T-helper 9 cell (primary cell): ENCODE measurements at places on chromosomes 6 and 20.
A peak's percentile ranks its signal among the peaks of the same experiment; 100 is the strongest.

GRCh38 chr6:25893778-25894177, 19.7 kb upstream of the SLC17A3 start:
- DNase-seq, result no peak

GRCh38 chr6:159044899-159045727, at the start of gene TAGAP:
TSS of gene TAGAP (minus strand) at chr6:159044991. CDS start at chr6:159044146, 845 bp downstream.
- peak; percentile 75 for DNase-seq

DNA sequence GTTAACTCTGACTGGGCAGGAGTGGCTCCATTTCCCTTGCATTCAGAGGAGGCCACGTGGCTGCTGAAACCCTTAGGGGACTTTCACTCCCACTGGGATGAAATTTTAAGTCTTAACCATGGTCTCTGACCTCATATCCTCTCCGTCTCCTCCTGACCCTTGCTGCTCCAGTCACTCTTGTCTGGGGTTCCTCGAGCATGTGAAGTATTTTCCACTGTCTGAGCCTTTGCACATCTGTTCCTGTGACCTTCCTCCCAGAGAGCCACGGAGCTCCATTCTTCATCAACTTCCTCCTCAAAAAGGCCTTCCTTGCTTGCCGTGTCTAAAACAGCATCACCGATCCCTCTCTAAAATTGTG, 153.0 kb upstream of the UST start:
- DNase-seq, result no peak

- DNase-seq, result no peak
These were observed 343.4 kb downstream of the TBC1D32 start for GRCh38 chr6:120990866-120991265.

DNA sequence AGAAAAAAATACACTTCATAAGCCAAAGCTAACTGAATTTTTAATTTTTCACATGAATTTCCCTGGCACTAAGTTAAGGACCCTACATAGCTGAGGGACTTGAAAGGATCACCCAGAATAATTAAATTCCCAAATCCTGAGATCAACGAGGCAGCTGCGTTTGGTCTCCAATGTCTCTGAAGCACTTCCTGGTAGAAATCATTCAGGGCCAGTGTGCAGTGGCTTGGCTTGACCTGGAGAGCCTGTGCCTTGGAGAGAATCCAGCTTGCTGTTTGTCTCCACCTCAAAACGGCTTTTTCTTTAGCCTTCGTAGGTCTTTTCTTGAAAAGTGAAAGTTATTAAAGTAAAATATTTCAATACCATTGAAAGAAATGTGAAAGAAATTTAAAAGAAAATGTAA, 92.4 kb downstream of the SMOC2 start:
- DNase-seq, result no peak

DNA sequence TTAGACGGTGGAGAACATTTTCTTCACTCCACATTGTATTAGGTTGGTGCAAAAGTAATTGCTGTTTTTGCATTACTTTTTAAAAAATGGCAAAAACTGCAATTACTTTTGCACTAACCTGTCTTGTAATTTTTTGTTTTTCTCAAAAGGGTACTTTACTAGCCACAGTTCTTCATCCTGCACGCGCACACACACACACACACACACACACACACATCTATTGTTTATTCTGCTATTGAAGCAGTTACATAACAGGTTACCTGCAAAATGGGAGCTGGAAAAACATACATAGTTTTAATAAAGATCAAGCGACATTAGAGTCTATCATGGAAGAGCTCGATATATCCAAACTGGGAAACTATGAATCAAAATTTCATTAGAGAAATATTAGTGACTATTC, 235.2 kb downstream of the SIM1 start:
- no peak for DNase-seq

- no peak for DNase-seq
These were observed 127.0 kb downstream of the CEBPB start for GRCh38 chr20:50317609-50318008.

- no peak for DNase-seq
These were observed 83.3 kb upstream of the RALGAPA2 start for GRCh38 chr20:20795721-20796120.

DNA sequence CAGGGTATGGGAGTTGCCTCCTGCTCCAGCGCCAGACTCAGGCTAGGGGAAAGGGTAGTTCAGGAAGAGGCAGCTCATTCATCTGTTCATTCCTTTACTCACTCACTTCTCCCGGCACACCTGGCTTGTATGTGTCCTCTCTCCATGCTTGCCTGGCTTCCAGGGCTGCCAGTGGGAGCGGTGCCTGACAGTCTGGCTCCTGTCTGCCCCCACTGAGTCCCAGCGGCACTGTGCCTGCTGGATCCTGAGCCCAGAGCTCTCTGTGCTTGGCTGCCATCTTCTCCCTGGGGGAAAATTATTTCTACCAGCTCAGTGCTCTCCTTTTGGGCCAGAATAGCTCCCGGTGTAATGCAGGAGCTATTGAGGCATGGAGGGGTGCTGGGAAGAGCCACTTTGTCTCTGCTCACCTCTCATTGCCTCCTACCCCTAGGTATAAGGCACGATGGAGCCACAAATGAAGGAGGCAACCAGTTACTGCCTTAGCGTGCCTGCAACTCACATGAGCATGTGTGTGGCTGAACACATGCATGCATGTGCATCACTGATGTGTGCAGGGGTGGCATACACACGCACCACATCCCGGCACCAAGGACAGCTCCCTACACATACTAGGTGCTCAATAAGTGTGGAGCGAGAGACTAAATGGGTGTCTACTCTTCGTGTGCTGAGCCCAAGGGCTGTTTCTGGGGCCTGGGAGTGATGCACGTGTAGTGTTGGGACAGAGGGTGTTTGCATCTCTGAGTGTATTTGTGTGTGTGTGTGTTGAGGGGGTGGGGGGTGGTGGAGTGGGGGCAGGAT, 46.6 kb downstream of the CDH22 start:
- no peak for DNase-seq

DNA sequence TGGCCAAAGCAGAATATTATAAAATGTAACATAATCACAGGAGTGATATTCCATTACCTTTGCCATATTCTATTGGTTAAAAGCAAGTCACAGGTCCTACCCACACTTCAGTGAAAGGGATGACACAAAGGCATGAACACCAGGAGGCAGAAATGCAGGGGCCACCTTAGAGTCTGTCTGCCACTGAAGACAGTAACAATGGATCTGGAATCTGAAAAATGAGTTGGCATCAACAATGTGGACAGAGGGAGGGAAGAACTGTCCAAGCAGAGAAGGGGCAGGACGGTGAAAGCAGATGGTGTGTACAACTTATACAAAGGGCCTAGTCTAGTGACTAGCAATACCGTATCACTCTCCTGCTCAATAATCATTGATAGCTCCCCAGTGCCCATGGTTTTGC, 6.6 kb upstream of the LPIN3 start:
- DNase-seq, result no peak

DNA sequence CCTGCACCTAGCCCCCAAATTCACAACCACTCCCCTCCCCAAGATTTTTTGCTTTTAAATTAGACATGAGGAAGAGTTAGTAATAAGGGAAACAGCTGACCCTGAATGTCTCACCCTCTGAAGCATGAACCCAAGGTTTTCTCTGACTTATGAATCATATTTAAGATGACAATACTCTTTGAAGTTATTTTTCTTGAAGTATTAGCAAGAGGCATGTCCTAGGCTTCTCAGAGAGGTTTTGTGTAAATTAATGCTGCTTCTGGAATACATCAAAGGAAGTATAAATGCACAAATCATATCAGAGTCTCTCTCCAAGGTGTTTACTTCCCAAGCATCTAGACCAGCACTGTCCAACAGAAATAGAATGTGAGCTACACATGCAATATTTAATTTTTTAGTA, 408.1 kb upstream of the MARCKS start:
- DNase-seq, result no peak
